ENCODE measurements at places on chromosomes 2 and 18.

DNA sequence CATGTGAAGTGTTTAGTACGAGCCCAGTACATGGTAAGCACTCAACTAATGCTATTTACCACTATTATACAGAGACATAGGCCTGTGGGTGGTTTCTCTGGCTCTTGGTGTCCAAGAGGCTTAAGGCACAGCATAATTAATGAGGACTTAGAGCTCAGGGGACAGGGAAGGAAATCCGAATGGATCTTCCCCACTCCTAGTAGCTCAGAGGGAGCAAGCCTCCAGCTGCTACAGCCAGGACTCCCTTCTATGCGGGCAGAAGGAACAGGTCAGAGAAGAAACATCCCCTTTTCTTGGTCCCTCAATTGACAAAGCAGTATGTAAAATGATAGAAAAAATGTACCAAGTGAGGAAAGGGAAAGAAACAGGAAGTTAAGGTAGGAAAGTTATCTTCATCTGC is 261.3 kb upstream of the STON1 start:
- DNase-seq, result peak; percentile 43

GRCh38 chr2:36170805-36171204 is 184.8 kb upstream of the CRIM1 start:
- DNase-seq, result no peak

DNA sequence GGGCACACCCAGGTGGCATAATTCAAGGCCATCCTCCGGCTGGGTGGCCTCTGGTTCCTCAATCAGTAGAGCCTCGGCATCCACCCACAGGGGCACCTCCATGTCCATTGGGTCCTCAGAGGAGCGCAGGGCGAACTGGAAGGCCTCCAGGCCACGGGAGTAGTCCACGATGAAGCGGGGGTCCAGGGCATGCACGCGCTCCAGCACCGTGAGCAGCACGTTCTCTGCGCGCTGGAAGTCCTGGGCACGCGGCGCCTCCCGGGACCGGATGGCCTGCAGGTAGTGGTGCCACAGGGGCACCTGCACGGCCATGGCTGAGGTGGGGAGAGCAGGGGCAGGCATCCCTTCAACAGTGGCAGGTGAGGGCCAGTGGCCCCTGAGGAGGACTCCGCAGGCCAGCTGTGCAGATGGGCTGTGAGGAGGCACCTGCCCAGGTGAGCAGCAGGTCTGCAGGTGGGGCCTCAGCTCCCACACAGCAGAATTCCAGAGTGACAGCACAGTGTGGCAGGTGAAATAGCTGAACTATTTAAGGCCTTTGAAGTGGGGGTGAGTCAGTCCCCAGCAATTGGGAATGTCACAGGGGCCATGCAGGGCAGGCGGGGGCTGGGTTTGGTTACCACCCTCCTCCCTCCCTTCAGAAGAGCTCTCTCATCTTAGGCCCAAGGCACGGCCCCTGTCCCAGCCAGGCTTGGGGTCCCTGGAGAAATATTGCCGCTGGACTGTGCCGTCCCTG is at the start of gene MAB21L4:
Gene MAB21L4, minus strand, starts transcription at position 501 of the 733 bp plus-strand sequence. Its CDS starts 159 bp downstream, at position 342.
- no peak for DNase-seq

DNA sequence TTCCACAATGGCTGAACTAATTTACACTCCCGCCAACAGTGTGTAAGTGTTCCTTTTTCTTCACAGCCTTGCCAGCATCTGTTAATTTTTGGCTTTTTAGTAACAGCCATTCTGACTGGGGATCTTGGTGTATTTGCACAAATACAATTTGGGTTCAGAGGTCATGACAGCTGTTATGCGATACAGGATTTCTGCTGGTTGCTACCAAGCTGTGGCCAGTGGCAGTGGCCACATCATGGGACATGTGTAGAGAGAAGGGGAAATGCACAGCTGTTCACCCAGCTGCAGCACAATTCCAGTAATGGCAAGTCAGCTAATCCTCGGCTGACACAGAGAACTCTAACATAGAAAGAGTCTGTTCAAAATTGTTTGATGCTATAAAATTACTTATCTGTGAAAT is 21.0 kb upstream of the SELENOI start:
- no peak for DNase-seq

DNA sequence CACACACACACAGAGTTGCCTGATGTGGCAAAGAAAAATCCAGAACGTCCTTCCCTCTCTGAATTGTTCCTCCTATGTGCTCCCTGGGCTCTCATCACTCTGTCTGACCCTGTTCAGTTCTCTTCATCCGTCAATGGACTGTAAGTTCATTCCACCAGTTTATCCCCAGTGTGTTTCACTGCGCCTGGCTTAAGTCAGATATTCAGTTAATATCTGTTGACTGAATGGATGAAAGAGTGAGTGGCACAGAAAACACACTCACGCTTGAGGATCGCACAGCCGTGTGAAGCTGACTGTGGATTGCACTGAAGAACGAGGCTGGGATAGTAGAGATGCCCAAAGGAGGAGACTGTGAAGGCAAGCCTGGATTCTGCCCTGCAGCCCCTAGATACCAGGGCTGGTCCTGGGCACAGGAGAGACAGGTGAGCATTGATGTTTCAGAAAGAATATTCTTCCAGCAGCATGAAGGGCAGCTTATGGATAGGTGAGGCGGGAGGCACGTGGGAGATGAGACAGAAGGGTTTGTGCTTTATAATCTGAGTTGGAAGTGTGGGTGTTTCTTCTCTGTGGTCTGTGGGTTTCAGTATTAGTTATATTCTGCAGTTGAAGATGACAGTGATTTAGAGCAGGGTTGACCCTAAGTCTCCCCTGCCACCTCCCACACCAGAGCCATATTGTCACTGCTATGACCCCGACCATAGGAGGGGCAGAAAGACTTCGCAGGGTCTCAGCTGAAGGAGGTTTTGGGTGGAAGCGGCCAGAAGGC is 129.9 kb downstream of the SOCS6 start:
- DNase-seq, result no peak

DNA sequence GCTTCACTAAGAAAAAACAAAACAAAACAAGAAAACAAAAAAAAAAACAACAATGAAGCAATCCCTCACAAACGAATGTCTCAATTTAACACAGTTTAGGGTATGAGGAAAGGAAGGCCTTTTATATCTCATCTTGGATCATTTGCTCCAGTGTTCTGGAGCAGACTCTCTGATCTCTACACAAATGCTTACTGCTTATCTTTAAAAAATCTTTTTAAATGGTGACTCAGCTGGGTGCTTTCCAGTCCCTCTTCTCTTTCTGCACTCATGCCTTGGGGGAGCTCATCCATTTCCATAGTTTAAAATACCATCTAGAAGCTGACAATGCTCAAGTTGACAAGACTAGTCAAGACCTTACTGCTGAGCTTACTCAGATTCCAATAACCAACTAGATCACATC is 56.2 kb downstream of the ETAA1 start:
- no peak for DNase-seq

GRCh38 chr2:240982821-240983281 is 15.6 kb upstream of the SNED1 start:
- no peak for DNase-seq

DNA sequence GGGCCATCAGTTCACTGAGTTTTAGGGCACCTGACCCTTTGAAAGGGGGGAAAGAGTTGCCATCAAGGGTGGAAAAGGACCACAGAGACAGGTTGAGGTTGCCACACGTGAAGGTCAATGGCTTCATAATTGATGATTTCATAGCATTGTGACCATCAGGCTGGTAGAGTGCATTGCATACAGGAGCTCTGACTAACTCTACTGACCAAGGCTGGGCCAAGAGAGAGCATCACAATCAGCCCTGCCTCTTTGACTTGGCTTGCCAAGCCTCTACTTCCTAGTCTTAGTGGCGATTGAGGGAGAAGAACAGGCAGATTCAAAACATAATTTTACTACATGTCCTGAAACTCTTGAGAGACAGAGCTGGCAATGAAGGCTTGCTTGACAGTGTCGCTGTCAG is 5.8 kb upstream of the TNP1 start:
- no peak for DNase-seq

DNA sequence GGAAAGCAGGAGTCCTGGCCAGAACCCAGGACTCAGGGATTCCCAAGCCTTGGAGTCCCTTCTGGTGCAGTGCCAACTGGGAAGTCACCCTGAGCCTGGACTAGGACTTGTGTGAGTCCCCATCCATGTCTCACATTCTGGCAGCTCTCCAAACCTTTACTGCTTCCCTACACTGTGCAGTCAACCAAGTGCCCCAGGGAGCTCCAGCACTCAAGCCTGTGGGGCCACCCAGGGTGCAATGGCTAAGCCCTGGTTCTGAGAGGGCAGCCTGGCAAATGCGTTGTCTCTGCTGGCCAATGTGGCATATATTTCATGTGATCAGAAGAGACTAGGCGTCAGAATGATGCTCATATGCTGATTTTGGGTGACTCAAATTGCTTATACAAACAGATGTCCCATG is 223.4 kb downstream of the SP3 start:
- no peak for DNase-seq

DNA sequence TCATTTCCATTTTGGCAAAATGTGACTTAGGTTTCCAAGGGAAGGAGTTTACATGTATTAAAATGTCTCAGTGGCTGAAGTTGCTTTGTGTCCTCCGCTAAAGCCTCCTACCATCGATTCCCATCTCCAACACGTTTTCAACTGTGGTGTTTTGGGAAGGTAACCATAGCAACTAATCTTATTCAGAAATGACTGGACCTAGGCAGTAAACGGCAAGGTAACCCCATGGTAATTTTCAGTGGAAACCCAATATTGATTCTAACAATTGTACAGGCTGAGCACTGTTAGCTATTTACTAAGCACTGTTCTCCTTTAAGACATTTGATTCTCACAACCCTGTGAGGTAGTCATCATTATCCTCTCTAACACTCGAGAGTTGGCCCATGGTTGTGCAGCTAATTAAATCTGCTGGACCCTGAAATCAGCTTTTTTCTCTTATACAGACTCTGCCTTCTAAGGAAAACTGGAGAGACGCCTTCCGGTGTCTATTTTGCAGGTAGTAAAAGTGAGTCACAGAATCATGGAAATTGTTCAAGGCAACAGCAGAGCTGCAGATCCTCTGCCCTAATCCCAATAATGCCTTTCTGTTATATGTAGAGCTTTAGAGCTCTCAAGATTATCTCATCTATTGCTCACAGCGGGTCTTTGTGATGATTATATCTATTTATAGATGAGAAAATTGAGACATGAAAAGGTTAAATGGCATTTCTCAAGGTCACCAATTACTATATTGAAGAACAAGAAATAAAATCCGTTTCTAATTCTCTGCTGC is 36.2 kb downstream of the FASTKD2 start:
- DNase-seq, result no peak

DNA sequence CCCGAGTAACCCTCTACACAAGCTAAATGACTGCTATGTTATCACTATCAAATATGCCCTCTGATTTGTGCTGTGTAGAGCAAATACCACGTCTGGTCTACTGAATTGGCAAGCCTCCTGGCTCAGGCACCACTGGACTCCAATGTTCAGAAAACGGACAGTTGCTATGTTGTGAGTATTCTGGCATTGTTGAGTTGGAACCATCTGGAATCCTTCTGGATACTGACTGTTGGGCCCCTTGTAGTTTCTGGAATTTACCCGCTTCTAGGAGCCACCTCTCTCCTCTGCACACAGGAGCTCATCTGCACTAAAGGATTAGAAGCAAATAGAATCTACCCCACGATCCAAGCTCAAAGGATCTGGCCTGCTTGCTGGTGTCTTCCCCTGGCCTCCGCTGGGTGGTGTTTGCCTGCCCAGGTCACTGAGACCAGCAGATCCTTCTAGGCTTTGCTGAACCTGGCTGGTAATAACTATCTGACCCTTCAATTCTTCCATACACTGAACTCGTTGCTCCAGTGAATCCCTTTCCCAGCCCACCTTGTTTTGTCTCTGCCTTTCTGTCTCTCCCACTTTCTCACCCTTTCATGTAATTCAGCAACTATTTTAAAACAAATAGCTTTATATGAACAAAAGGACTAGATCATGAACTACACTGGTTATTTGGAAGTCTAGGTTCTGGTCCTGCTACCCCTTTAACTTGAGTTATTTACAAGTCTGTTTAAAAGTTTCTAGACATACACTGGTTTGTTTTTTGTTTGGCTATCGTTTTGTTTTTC is 2.1 kb upstream of the HAAO start:
- peak; percentile 67 for DNase-seq

DNA sequence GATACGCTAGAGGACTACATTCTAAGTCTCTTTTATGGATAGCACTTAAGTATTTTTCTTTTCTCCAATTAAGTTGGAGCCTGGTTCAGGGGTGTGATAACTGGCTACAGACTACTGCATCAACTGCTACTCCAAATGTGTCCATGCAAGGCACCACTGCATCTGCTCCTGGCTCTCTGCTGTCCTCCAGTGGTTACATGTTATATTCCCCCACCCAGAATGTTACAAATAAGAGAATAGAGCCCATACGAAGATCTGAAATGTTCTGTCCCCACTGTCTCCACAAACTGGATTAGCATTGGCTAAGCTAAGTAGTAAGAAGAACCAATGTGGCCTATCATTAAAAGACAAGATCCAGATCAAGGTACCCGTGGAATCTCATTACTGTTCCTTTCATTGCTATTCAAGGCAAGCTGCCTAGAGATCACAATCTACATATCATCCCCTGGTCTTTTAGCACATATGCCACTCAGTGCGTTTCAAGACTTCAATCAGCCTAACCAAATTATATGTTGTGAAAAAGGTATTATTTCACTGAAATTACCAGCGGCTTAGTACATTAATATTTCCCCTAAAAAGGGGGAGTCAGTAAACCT is 308.3 kb upstream of the SLC8A1 start:
- DNase-seq, result peak; percentile 67

- no peak for DNase-seq
Observed at GRCh38 chr2:101750688-101751087, 53.2 kb downstream of the MAP4K4 start.

DNA sequence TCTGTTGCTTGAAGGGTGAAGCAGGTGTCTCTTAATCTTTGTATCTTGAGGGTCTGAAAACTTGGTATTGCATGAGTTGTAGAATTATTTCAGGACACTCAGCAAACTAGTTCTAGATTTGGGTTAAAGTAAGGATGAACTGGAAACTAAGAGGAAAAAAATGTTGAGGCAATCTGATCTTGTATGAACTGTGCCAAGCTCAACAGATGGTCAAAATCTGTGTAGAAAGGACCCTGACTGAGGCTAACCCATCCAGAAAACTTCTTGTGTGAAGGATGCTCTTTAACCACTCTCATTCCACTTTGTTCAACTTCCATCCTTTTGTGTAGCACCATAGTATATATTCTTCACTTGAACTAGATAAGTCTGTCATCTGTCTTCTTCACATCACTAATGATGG is 861.7 kb downstream of the SLC4A3 start:
- no peak for DNase-seq

DNA sequence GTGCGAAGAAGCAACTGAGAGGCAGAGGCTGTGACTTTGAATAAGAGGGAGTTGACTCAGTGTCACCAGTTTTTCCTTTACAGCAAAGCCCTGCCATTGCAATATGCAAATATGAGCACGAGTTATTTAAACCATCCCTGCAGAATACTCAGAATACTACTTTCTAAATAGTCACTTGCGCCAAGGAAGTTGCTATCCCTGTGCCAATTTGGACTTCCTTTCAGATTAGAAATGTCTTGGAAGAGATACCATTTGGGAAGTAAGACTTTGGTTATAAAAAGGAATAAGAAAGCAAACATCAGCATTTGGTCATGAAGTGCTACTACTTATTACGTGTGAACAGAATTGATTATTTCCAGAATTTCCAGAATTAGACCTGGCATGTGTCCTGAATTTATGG is 151.8 kb upstream of the MYT1L start:
- no peak for DNase-seq
